NCI-H1930 (cell line): ENCODE measurements at places on chromosomes 16 and 17.

GRCh38 chr16:31458073-31458843 is 1.0 kb upstream of the ARMC5 start:
- no peak for DNase-seq

GRCh38 chr16:53482123-53482522 is 20.9 kb downstream of the AKTIP start:
- DNase-seq = no peak

GRCh38 chr17:77874303-77875050 is 84.0 kb upstream of the TNRC6C start:
- DNase-seq = no peak

DNA sequence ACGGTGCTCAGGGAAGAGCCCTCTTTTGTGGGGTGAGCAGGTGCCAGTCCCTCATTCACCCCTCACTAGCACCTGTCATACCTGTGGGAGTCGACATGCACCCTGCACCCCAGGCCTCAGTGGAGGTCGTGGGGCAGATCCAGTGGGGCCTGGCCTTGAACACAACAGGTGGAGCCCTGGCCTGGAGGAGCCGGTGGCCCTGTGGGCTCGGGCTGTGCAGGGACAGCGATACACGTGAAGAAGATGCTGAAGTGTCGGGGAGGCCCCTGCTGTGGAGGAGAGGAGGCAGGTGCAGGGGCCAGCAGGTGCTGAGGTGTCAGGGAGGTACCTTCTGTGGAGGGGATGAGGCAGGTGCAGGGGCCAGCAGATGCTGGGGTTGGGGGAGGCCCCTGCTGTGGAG is 31.8 kb downstream of the ZNF750 start:
- no peak for DNase-seq

- DNase-seq = no peak
Measured at GRCh38 chr16:18938986-18939385, 12.8 kb upstream of the SMG1 start.

DNA sequence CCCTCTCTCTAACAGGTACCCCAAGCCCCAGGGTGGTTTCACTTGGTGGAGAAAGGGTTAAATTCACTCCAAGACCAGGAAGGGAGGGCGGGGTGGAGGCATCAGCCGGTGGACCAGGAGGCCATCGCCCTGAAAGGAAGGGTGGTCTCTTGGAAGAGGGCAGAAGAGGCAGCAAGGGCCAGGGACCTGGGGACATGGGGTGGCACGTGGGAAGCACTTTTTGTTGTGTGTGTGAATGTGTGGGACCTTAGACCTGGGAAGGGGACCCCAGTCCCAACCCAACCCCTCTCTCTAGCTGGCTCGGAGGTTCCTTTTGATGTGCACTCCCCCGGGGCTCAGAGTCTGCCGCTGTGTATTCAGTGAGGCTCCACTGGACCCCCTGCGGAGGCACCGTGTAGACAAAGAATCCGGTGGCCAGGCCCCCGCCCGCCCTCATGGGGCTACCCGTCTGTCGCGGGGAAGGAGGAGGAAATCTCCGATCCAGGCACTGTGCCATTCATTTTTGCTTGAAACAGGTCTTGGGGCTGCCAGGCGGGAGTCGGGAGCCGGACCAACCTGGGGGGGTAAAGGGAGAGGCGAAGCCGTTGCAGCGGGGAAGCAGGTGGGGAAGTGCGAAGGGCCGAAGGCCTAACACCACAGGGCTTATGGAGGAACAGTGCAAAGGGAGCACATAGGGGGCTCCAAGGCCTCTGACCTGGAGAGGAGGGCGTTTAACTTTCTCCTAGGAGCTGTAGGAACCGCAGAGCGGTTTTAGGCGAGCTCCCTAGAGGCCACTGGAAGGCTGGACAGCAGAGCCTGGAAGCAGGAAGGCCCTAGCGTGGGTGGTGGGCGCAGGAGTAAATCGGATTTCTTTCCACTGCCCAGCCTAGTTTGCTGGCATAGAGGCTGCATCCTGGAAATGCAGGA is 3.2 kb upstream of the WNT3 start:
- DNase-seq = no peak

DNA sequence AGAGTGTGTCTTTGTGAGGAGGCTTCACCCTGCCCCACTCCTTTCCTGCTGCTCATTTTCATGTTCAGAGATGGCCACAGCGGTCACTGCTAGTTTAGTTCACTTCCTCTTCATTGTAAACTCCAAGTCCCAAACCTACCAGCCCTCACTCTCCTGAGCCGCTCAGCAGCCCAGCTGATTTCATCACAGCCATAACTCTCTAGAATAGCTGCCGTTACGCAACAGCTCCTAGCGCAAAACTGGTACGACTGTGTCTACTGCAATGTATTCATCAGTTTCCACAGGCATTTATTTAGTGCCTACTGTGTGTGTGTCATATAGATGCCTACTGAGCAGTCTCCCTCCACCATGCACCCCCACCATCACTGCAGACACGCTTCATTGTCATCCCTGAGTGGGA is 233.5 kb upstream of the RPL38 start:
- no peak for DNase-seq

DNA sequence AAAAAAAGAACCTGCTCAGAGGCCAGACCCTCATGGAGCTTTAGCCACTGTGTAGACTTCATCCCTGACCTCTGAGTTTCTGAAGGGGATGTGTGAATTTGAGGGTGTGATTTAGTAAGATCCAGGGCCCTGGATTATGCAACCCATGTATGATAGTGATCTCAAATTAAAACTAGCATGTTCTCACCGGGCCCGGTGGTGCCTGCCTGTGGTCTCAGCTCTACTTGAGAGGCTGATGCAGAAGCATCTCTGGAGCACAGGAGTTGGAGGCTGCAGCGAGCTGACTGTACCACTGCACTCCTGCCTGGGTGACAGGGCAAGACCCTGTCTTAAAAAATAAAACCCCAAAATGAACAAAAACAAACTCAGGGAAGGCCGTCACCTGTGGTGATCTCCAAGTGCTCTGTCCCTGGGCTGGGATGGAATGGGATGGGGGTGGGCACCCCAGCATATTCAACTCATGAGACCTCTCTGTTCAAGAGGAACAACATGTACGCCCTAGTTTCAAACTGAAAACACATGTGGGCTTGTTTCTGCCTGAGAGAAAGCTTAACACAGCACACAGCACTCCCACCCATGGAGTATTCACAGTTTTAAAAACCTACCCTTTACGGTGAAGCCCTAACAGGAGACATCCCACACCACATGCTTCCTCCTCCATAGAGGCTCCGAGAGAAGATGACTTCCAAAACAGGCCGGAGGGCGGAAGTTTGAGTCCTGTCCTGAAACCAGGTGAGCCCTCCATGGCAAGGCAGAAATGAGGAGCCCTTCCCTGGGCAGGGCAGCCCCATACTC is 30.1 kb downstream of the GNPTG start:
- no peak for DNase-seq

GRCh38 chr17:50861334-50861676 is 4.8 kb downstream of the TOB1 start:
- no peak for DNase-seq

DNA sequence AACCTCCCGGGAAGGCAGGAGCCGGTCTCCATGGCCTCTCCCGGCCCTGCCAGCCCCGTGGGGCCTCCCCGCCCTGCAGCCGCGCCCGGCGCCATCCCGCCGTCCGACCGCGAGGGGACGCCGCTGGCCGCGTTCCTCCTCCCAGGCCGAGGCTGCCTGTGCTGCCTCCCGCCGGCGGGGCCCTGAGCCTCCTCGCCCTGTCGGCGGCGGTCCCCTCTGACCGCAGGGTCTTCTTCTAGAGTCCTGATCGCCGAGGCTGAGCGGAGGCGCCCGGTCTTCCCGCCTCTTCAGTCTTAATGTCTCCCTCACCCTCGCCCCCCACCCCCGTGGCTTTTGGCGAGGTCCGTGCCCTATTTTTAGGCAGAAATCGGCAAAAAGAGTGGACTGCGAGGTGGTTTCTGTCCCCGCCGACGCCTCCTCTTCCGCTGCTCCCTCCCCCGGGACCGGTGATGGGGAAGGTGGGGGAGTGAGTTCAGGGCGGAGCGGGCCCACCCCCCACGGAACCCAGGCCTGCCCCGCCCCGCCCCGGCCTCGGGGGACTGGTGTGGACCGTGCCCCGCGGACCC is 794 bp upstream of the CPNE7 start:
- peak; percentile 51 for DNase-seq

GRCh38 chr17:5413682-5414081 is 5.8 kb downstream of the NUP88 start:
- DNase-seq = no peak

GRCh38 chr17:63517825-63518534 is 5.2 kb upstream of the KCNH6 start:
- DNase-seq = no peak
